Activated T-cell treated with anti-CD3 and anti-CD28 coated beads for 24 hours (primary cell): ENCODE measurements at places on chromosomes 6 and 20.

DNA sequence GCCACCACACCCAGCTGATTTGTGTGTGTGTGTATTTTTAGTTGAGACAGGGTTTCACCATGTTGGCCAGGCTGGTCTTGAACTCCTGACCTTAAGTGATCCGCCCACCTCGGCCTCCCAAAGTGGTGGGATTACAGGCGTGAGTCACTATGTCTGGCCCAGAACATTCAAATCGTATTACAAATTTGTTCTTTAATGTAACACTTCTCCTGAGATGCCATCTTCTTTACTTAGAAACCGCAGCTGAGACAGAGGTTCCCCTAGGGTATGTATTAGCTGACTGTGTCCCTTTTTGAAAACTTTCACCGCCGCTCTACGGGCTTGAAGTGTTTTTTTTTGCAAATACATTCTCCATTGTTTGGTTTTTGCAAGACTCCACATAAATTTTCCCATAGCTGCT is 62.6 kb downstream of the TOX2 start:
- DNase-seq, result no peak

DNA sequence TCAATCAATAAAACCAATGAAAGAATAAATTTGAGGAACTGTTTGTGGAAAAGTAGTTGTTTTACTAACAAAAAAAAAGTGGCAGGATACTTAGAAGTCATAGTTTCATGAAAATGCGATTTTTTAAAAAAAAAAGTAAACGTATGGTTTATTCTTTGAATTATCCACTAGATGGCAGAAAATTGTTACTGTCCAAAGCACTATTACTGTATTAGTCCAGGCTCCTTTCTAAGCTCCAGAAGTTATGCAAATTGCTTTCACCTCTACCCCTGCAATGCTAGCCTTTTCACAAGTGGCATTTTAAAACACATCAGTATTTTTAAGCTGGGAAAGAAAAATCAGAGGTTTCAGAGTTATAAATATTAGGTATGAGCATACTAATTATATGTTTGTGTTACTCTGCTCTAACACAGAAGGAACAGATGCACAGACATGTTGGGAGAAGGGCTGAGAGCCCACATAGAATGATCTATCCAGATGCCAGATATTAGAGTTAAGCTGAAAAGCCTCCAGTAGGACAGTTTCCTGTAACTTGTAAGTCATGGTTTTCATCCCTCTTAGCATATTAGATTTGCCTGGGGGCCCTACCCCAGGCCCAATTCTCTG is 63.9 kb downstream of the FHL5 start:
- DNase-seq, result no peak

- no peak for DNase-seq
Observed at GRCh38 chr6:92892626-92893170, 526.7 kb downstream of the EPHA7 start.

- no peak for DNase-seq
Observed at GRCh38 chr20:8621001-8621400, 447.9 kb upstream of the PLCB4 start.

- DNase-seq, result peak; percentile 87
Observed at GRCh38 chr6:42890311-42891198, 11.1 kb downstream of the RPL7L1 start.

GRCh38 chr20:24589815-24590177 is 120.4 kb downstream of the SYNDIG1 start:
- DNase-seq, result no peak

GRCh38 chr6:24564081-24564480 is 69.3 kb downstream of the ALDH5A1 start:
- DNase-seq, result no peak

GRCh38 chr20:32153156-32153665 is 43.7 kb downstream of the TM9SF4 start:
- DNase-seq, result no peak

DNA sequence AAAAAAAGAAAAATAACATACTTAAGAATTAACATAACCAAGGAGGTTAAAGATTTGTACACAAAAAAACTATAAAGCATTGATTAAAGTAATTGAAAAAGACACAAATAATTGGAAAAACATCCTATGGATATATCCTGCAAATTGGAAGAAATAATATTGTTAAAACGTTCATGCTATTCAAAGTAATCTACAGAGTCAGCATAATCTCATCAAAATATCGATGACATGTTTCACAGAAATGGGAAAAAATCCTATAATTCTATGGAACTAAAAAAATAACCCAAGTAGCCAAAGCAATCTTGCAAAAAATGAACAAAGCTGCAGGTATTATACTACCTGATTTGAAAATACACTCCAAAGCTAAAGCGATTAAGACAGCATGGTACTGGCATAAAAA is 23.3 kb downstream of the OR5V1 start:
- no peak for DNase-seq

DNA sequence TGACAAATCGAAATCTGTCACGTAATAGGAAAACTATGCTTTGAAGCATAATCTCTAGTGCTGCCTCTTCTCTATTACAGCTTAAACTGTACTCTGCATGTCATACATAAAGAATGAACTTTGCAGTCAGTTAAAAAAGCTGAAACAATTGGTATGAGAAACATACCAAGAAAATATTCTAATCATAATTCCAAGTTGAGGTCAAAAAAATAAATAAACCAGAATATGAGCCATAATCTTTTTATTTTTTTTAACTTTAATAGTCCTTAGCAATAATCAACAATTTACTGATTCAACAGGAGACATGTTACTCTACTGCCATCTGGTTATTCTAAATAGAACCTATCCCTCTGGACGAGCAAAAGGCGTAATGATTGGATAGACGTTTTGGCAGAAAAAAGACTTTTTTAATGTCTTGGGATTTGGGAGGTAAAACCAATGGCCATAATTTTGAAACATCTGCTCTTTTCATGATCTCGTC is 224.4 kb upstream of the FLRT3 start:
- no peak for DNase-seq

GRCh38 chr6:98230250-98230649 is 604.1 kb upstream of the POU3F2 start:
- no peak for DNase-seq

- DNase-seq, result no peak
Observed at GRCh38 chr6:108803982-108804490, 44.2 kb upstream of the ARMC2 start.

DNA sequence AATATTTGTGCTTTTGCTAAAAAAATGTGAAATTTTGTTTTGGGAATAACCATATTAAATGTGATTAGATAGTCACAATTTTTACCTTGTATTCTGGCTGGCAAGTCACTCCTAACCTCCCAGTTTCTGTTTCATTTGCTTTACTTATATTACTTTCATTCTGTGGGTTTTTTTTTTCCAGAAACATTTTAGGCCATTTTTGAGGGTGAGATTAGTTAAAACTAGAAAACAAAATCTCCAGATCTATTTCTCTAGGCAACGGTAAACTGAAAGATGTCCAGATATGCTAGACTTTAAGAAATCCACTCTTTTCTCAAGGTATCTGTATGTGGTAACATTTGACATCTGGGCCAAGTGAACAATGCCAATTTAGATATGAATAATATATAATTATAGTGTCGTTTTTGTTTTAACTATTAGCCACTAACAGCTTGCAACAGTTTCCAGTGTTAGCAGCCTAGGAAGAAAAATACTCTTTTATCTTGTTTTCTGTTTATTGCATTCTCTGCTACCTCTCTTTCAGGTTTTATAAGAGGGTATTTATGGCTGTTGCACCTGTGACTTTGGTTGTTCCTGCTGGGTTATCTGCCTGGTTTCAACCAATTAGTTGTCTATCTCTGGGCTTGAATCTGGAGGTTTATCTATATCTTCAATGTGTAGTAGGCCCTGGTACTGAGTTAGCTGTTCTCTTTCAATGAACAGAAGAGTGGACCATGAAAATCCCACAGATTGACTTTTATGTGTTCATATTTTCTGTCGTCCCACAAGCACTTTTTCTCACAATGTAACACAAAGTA is 260.9 kb downstream of the NKAIN2 start:
- DNase-seq, result no peak

DNA sequence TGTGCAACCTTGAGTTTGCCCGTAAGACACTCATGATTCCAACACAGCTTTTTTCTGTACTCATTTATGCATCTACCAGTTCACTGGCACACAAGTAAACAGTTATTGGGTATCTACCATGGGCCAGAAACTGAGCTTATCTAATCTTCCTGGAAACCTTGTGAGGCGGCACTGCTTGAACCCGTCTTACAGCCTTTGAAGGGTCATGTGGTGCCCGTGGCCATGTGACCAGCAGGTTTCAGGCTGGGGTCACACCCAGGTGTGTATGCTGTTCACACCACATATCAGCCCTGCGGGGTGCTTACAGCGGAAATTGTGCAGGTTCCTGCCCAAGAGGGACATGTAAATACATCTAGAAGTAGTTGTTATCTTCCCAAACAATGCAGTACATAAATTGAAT is 6.1 kb downstream of the THBD start:
- no peak for DNase-seq

- no peak for DNase-seq
Observed at GRCh38 chr6:65908065-65908464, 201.0 kb upstream of the EYS start.

DNA sequence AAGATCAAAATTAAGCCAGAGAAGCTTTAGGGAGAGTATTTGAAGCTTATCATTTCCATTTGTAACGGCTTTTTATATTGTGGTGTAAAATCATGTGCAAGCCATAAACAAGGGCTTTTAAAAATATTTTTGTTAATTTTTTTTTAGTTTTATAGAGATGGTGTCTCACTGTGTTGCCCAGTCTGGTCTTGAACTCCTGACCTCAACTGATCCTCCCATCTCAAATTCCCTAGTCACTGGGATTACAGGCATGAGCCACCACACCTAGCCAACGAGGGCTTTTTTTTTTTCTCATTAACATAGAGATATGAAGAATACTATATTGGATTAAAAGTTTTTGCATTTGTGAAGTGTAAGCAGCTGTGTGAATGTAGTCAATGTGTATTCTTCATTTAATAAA is 29.1 kb downstream of the CDKAL1 start:
- DNase-seq, result no peak

DNA sequence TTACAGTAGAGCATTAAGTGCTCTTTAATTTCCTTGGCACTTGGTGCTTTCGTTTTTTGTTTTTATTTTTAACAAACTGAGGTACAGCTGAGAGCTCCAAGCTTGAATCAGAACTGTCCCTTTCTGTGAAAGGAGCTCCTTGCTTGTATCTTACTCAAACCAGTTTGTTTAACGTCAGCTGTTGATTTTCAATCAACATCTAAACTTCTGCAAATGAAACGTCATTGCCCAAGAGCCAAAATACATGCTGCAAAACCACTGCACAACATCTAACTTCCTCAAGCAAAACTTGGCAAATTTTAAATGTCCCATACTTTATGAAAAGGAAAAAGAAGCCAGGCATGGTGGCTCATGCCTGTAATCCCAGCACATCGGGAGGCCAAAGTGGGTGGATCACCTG is 15.2 kb downstream of the VNN2 start:
- no peak for DNase-seq

GRCh38 chr20:53524589-53525312 is 68.9 kb downstream of the ZNF217 start:
- DNase-seq, result no peak

GRCh38 chr20:53613748-53614147 is 20.1 kb upstream of the ZNF217 start:
- no peak for DNase-seq

DNA sequence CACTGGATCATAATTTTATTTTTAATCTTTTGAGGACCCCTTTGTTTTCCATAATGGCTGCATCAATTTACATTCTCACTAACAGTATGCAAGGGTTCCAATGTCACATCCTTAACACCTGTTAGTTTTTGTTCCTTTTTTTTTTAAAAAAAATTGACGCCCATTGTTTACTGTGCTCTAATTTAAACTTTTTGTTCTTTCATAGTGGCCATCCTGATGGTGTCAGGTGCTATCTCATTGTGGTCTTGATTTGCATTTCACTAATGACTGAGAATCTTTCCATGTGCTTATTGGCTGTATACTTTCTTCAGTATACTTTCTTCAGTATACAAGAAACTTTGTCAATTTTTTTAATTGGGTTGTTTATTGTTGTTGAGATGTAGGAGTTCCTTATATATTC is 347.0 kb downstream of the RNGTT start:
- DNase-seq, result no peak

GRCh38 chr20:63084563-63084927 is 77.8 kb upstream of the BHLHE23 start:
- DNase-seq, result no peak

DNA sequence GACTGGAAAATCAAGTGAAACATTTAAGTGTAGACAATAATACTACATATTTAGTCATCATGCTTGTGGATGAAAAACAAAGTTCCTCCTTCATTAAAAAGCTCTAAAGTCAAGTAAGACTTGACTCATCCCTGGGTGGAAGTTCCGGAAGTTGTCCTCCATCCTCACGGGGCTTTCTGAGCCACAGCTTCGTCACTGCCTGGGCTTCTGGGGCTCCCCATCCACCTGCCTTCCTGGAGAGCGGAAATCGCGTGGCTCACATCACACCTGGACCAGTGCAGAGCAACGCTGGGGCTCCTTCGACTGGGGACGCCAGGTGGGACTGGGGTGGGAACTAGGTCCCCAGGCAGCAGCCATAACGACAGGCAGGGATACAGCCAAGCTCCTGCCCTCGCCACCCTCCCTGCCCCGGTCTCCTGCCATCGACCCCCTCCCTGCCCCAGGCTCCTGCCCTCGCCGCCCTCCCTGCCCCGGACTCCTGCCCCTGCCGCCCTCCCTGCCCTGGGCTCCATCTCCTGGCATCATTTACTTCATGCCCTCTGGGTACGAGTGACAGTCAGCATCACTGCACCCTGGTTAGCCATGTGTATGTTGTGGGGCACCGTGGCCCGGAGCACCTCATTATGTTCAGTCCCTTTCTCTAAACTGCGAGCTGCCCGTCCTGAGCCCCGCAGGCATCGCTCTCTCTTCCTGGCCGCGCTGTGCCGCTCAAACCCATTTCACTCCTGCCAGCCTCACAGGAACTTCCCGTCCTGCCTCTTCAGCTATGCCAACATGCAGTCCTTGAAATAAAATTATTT is 12.9 kb downstream of the THBS2 start:
- DNase-seq, result no peak

DNA sequence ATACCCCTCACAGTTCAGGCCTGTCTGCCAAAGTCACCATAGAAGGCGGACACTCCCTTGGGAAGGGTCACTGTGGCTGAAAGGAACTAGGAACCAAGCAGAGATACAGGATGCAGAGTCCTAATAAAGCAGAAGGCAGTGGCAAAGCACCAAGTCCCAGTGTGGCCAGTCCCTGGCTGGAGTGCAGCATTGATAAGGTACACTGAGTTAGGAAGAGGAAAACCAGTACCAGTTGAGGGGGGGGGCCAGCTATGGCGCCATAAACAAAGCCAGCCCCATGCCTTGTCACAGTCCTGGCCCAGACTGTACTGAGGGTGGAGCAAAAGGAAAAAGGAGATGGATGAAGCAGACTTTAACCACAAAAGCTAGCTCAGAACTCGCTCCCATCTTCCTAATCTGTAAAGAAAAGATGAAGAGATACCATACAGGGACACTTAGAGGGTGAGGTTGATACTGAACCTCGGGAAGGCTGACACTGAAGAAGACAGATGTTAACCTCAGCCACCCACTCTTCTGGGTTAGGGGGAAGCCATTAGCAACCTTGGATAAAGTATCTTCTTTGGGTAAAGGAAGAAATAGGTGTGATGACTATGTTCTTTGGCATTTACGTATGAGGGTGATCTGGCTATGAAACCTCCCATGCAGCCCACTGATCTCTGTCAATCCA is 7.8 kb downstream of the ABHD12 start:
- DNase-seq, result no peak
